DMS53 (cell line): ENCODE measurements at places on chromosomes 16 and 17.

- DNase-seq: no peak
Measured at GRCh38 chr16:55559933-55560516, 6.5 kb upstream of the CAPNS2 start.

DNA sequence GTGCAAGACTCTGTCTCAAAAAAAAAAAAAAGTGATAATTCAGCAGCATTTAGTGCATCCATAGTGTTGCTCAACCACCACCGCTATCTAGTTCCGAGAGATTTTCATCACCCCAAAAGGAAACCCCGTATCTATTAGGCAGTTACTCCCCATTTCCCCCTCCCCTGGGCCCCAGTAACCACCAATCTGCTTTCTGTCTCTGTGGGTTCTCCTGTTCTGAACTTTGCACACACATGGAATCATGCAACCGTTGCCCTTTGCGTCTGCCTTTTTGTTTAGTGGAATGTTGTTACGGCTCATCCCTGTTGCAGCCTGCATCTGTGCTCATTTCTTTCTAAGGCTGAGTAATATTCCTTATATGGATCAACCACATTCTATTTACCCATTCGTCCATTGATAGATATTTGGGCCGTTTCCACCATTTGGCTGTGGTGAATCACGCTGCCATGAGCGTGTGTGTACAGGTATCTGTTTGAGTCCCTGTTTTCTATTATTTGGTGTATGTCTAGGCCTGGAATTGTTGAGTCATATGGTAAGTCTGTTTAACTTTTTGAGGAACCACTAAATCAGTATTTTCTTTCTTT, 8.7 kb upstream of the SYNGR2 start:
- DNase-seq: no peak

- DNase-seq: no peak
Measured at GRCh38 chr16:20289571-20289970, 37.7 kb downstream of the GP2 start.

DNA sequence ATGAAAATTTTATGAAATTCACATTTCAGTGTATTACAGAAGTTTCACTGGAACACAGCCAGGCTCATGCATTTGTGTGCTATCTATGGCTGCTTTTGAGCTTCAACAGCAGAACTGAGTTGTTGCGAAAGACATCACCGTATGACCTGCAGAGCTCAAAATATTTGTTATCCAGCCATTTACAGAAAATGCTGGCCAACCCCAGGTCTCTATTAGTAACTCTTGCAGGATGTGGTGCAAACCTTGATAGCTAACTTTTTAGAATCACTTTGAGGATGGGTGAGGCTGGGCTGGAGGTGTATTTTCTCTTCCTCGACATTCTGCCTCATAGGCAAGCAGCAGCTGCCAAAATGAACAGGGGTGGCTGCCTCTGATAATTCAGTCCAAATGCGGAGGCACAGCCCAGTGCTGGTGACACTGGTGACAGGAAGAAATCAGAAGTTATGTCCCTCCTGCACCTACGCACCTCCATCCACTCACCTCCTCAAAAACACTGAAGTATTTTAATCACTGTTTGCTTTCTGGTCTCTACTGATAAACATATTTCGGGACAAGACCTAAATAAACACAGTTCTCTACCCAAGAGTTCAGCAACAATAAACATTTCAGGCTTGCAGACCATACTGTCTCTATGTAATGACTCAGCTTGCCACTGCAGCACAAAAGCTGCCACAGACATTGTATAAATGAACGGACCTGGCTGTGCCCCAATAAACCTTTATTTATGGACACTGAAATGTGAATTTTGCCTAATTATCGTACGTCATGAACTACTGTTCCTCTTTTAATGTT, 28.5 kb downstream of the ARHGAP17 start:
- DNase-seq: no peak

- DNase-seq: no peak
Measured at GRCh38 chr16:76343769-76344168, 66.6 kb downstream of the CNTNAP4 start.

- no peak for DNase-seq
Measured at GRCh38 chr17:80187515-80187941, 17.7 kb downstream of the CARD14 start.

- DNase-seq: peak; percentile 7
Measured at GRCh38 chr16:23771027-23771426, 16.2 kb downstream of the CHP2 start.

- DNase-seq: no peak
Measured at GRCh38 chr16:2992383-2993081, 12.3 kb upstream of the PKMYT1 start.

DNA sequence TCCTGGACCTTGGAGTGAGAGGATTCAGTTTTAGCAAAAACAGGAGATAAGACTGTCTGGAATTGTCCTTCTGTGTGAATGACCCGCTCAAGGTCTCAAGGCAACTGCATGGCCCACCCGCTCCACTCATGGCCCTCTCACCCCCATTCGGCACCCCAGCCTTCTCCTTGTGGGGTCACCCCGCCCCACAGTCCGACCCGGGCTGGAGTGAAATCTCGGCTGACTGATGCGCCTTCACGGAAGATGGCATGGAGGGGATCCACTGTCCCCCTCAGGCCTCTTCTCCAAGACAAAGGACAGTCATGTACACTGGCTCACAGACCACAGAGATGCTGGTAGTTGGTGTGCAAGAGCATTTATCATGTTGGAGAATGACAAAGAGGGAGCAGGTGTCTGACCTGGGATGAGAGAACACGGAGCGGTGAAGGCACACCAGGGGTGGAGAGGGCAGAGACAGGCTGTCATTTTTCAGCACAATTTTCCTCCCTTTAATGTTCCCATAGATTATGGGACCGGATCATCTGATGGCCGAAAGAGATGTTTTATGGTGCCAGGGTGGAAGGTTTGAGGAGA, 391.9 kb upstream of the TNRC6C start:
- no peak for DNase-seq

- peak; percentile 25 for DNase-seq
Measured at GRCh38 chr17:79850571-79851460, 11.6 kb upstream of the CBX4 start.

- DNase-seq: no peak
Measured at GRCh38 chr16:68825427-68825826, 17.9 kb upstream of the TANGO6 start.

- DNase-seq: peak; percentile 16
Measured at GRCh38 chr16:31713945-31714902, 159.4 kb upstream of the ZNF267 start.

GRCh38 chr16:58684001-58684353, 593 bp downstream of the SLC38A7 start:
- peak; percentile 22 for DNase-seq

DNA sequence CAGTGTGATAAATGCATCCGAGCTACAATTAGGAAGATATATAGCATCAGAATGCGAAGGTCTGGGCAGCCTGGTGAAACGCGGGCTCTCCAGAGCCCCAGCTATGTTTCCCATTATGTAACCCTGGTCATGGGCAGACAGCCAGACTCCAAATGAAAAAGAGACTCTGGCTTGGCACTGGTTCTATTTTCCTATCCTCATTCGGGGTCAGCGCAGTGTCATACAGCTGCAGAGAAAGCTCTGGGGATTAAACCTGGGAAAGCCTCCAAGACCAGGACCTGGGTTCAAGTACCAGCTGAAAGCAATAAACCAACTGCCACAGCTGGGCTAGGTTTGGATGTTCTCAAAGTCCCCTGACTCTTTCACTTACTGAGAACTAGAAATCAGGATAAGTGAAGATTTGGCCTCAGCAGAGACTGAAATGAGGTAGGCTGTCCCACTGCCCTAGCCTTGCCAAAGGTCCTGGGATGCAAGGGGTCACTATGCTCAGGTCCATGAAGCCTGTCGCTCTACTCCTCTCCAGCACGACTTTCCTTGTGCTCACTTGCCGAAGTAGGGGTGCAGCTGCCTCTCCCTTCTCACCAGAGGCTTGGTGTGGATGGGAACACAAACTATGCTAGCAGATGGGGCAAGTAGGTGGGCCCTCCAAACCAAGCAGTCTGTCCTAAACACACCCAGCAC, 123.8 kb downstream of the SMG6 start:
- no peak for DNase-seq

DNA sequence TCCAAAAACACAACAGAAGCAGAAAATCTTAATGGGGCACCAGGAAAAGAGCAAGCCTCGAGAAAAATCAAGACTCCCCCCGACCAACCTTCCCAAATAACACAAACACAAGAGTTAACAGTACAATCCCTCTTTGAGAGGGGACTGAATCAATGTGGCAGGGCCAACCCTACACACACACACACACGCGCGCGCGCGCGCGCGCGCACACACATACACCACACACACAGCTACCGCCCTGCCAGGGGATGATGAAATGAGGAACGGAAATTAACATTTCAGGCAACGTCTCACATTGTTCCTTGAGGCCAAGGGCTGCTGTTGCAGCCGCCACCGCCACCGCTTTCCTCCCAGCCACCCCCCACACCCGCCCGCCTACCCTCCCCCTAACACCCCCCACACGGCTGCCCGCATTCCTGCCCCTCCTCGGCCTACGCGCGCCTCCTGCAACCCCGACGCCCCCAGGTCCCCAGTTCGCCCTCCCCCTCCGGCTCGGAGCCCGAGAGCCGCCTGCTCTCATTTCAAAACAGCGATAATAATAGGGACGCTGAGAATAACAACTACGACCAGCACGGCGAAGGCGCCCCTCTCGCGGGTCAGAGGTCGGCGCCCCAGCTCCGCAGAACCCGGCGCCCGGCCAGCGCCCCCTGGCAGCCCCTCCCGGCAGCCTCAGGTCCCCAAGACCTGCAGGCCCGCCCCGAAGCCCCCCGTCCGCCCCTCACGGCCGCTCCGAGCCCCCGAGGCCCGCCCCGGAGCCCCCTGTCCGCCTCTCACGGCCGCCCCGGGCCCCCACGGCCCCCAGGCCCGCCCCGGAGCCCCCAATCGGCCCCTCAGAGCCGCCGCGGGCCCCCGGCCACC, 1.1 kb downstream of the ANKRD11 start:
- peak; percentile 84 for DNase-seq

DNA sequence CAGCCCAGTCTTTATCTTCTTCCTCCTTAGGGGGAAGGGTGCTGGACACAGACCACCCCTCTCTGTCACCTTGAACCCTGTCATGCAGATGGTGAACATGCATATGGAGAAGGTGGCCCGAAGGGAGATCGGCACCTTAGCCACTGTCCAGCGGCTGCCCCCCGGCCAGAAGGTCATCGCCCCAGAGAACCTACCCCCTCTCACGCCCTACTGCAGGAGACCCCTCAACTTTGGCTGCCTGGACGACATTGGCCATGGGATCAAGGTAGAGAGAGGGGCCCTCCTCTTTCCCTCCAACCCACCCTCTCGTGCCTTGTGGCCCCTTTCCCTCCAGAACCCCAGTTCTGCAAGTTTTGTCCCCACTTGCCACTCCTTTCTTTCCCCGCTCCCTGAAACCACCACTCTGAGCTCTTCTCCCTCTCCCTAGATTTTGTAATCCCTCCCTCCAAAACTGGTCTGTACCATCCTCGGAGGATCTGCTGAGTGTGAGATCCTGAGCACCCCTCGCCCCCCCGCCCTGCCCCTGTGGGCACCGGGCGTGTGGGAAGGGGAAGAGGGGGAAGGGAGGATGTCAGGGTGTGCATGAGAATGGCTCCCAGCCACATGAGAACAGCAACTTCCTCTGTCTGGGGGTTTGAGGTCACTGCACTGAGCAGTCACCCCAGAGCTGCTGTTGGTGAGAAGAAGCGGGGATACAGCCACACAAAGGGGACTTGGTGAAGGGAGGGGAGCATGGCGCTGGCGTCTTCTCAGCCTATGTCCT, 7.3 kb downstream of the ABI3 start:
- DNase-seq: no peak

DNA sequence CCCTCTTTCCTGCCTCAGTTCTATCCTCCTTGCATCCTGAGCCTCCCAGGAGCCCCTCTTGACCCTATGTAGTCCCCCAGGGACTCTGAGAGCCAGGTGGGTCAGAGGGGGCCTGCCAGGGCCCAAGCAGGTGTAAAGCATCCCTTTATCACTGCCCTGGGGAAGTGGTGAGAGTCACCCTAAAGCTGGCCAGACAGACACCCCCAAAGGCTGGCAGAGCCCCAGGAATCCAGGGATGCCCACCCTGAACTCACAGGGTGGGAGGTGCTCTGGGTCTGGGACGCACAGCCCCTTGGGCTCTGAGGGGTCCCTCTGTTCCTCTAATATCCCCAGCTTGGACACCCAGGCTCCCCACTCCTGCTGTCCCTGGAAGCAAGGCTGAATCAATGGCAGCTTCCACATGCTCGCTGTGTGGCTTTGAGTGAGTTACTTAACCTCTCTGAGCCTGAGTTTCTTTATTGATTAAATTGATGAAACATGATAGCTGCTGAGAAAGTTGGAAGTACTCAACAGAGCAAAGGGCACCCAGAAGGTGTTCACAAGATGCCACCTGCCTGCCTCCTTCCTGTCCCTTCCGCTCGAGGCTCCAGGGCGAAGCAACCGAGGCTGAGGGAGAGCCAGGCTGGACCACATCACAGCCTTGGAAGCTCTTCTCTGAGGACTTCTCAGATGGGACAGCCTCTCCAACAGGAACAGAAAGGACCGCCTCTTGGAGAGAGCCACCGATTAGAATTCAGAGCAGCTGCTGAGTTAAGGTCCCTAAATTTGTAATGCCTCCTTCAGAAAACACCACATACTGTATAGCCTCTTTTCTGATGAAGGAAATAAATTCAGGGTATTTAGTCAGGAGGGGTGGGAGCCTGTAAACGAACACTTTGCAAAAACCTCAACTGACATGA, 67.1 kb upstream of the DOC2B start:
- DNase-seq: no peak

DNA sequence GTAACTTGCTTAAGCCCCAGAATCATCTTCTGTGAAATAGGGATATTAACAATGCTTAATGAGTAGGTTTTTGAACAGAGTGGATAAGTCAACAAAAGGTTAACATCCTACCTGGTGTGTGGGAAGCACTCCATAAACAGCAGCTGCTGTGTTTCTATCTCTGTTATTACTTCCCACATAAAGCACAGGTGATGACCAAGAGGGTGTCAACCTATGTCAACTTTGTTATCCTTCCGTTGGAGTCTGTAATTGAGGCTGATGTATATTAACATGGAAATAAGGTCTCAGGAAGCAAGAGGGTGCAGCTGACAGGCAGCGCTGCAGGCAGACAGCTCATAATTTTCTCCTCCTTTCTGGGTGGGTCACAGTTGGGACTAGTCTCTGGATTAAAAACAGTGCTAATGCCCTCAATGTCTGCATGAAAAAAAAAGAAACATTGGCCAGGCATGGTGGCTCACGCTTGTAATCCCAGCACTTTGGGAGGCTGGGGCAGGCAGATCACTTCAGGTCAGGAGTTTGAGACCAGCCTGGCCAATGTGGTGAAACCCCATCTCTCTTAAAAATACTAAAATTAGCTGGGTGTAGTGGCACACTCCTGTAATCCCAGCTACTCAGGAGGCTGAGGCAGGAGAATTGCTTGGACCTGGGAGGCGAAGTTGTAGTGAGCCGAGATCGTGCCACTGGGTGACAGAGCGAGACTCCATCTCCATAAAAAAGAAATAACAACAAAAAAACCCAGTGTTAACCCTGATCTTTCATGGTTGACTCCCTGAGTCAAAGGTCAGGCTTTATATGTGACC, 269.6 kb downstream of the SNX29 start:
- DNase-seq: peak; percentile 85
